ENCODE measurements at places on chromosomes 4 and X.

DNA sequence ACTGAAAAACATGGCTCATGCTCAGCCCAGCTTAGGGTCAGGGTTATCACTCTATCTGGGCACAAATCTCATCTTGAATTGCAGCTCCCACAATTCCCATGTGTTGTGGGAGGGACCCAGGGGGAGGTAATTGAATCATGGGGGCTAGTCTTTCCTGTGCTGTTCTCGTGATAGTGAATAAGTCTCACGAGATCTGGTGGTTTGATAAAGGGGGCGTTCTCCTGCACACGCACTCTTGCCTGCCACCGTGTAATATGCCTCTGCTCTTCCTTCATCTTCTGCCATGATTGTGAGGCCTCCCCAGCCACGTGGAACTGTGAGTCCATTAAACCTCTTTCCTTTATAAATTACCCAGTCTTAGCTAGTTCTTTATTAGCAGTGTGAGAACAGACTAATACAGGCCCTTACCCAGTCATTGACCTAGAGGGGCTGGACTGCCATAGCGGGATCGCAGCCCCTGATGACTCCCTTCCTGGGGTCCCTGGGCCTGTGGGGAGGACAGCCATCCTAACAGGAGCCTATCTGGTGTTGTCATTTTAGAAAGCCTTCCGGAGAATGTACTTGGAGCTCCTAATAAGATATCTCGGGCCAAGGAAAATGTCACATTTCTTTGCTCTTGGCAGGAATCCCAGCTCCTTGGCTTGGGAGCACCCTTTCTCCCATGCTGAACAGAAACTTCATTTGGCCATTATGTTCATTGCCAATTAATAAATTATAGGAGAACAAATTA lies 112.6 kb downstream of the PHKA2 start:
- no peak for DNase-seq

DNA sequence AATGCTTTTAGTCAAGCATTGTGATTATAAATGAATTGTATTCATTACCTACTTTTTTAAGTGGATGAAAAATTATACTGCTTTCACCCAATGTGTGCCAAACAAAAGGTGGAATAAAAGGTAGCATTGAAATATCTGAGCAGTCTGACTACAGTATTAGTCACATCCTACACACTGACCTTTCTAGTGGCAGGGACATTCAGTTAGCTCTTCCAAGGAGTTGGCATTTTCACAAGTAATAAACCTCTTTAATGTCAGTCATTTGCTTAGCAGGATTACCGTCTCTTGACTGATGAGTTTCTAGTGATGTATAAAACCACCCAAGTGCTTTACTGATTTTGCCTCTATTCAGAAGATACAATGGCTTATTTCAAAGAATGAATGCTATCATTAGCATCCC lies 687.9 kb downstream of the ARAP2 start:
- no peak for DNase-seq

DNA sequence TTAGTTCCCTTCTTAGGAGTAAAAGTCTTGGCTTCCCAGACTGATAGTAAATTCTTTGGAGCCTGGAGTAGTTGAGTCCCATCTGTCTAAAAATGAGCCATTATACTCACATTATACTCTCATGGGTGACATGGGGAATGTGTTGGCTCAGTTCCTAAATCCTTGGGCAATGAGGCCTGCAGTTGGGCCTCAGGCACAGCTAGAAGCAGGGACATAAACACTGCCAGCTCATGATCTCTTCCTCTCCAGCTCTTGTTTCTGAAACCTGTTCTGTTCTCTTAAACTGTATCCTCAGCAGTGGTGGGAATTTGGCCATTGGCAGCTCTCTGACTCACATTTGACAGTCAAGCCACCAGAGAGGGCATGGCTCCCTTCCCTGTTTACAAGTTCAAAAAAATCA lies 212.5 kb downstream of the SPATA18 start:
- no peak for DNase-seq

DNA sequence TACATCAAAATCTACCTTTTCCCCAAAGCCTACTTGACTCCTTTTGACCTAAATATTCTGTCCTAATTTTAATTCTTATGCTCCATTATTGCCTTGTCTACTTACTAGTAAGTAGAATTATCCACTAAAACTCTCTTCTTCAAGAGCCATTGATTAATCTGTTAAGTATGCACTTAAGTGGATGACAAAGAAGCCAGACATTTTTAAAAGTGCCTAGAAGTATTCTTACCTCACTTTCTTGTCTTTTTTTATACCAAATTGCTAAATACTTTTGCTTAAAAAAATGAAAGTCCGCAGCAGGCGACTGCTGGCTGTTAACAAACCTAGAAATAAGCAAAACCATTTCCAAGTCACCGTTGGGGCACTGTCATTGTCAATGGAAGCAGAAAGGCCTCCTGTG lies 20.1 kb upstream of the FRMPD4 start:
- no peak for DNase-seq

- no peak for DNase-seq
Observed at GRCh38 chrX:35868501-35868900, 51.0 kb upstream of the CFAP47 start.

DNA sequence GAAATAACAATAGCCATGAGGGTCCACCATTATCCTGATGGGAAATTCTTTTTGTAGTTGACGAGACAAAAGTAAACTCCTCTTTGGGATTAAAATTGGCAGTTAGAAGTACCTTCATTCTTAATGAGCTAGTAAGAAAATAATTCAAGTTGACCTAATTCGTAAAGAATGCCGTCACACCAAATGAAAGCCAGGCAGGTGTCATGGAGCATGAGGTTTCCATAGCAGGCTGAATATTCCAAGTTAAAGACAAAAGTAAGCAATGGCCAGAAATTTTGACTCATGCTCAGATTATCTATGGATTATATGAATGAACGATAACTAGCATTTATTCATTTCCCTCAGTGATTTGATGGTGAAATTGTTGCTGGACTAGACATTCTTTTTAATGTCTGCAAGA lies 192.2 kb upstream of the FAT1 start:
- DNase-seq, result no peak

- no peak for DNase-seq
Observed at GRCh38 chr4:53987761-53988171, 76.6 kb downstream of the CHIC2 start.

DNA sequence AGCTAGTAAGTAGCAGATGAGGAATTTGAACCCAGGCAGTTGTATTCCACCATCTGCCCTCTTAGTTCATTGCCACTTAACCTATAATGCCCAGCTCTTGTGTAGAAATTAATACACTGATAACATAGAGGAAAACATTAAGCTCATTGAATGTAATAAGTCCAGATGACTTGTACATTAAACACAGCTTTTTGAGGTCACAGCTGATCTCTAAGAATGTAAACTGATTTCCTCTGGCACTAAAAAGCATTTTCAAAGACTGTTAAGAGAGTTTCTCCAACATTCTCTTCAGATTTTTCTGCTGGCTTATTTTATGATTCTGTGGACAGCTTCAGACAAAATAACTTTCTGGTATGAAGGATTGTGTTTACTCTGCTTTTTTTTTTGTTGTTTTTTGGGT lies 42.7 kb downstream of the HPRT1 start:
- no peak for DNase-seq

GRCh38 chrX:49309401-49309981 lies 6.0 kb downstream of the GAGE10 start:
- no peak for DNase-seq

GRCh38 chrX:109739625-109740432 lies 6.8 kb upstream of the ACSL4 start:
- DNase-seq, result peak; percentile 40

GRCh38 chrX:11458170-11458569 lies 165.0 kb downstream of the AMELX start:
- DNase-seq, result no peak

DNA sequence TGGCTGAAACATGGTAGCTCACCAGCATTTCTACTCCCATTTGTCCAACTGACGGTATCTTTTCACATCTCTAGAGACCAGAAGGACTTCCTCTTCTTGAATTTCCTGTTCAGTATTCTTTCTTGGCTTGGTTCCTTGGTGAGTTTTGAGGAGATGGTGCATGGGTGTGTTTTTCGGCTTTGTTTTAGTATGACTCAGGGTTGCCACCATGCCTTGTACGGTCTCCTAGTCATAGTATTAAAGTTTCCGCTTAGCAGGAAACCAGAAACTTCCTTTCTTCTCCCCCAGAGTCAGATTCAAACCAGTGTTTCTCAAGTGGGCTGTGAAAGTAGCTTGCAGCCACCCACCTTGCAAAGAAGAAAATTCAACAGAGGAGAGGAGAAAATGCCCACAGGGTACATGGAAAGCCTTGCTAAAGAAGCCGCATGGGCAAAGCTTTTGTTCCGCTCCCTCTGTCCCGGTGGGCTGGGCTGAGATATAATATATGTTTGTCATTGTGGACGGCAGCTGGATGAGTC lies 5.7 kb downstream of the CD99 start:
- DNase-seq, result peak; percentile 79

- peak; percentile 78 for DNase-seq
Observed at GRCh38 chr4:103032574-103032973, 13.1 kb upstream of the SLC9B1 start.

DNA sequence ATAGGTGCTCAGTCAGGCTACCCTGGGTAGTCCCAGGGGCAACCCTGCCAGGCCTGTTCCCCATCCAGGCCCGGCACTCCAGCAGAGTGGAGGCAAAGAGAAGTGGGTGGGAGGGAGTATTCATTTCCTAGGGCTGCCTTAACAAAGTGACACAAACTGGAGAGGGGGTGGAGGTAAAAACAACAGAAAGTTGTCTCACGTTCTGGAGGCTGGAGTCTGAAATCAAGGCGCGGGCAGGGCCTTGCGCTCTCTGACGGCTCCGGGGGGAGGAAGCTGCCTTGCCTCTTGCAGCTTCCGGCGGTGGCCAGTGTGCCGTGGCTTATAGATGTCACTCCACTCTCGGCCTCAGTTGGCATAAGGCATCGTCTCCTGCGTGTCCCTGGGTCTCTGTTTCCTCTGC lies 90.8 kb downstream of the DCTD start:
- no peak for DNase-seq

DNA sequence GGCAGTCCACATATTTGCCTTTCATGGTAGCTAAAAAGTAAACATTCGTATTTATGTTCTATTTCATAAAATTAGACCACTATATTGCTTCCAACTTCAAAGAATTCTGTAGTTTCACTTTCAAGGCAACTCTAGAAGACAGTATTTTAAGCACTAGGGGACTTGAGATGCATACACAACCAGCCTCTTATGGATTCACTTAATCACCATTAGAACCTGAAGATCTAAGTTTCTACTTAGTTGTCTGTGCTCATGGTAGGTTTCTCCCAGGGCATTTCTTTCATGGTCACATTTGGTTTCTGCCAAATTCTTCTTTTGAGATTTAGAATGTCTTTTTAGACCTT lies 209.9 kb upstream of the HCCS start:
- DNase-seq, result no peak

DNA sequence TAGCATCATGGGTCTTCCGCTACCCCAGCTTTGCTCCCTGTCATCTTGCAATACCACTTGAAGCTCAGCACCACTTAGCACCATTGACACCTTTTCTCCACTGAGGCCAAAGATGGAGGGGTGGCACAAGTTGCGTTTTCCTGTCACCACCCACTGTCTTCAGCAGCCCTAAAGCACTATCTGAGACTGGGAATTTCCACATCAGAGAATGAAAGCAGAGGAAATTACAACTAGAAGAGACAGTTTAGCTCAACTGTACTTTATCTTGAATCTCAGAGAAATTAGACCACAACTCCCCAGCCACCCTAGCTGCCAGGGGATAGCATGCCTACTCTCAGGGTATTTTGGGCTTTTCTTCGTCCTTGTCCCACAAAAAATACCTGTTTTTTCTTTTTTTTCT lies 111.0 kb downstream of the DDIT4L start:
- DNase-seq, result no peak

DNA sequence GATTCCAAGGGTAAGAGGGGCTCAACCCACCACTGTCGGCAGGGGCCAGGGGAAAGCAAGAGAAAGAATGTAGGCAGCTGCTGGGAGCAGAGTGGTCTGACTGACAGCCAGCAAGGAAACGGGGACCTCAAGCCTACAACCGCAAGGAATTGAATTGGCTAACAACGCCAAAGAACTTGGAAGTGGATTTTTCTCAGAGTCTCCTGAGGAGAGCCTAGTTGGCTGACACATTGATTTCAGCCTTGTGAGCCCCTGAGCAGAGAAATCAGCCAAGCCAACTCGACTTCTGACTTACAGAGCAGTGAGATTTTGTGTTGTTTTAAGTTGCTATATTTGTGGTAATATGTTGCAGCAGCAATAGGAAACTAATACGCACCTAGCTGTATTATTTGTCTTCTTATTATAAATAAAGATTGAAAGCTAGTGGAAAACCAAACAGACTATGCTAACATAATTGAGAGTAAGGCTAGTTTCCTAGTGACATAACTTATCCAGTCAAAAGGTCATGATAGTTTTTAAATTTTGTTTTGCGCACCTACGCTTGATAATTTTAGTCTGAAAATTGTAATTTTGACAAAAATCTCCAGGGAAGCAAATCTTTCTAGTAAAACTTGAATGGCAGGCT lies 145.8 kb upstream of the HCCS start:
- no peak for DNase-seq

- DNase-seq, result no peak
Observed at GRCh38 chr4:143617994-143618679, 82.3 kb downstream of the FREM3 start.

- DNase-seq, result no peak
Observed at GRCh38 chr4:140809676-140810075, 53.5 kb upstream of the TBC1D9 start.

DNA sequence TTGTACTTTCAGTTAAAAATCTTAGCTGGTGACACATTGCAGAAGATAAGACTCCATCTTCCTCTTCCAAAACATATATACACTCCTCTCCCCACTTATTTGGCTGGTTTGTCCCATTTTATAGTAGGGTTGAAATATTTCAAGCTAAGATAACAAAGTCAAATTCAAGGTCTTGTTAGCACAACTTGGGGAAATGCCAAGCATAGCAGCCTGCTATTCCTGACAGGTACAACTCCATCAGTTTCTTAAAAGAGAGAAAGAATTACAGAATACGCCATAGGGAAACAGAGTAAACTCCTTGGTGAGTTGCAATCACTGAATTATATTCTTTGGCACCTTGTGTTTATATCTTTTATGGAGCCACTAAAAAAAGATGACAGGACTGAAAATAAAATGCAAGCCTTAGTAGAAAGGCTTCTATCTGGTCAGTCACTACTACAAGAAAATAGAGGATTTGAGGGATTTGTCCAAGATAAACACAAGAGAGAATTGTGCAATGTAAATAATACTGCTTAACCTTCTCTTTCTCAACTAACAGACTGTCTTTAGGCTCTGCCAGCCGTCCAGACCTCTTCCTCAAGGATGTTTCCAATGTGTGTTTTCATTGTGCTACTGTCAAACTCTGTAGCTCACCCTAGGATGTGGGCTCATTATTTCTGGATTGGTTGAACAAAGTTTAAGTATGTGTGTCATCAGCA lies 170.3 kb downstream of the VEGFC start:
- DNase-seq, result no peak

Data from hematopoietic multipotent progenitor cell treated with erythropoietin and hydrocortisone succinate and interleukin-3 and kit ligand, for 8 days (in vitro differentiated cells).